ENCODE measurements at places on chromosomes 16 and 17.

DNA sequence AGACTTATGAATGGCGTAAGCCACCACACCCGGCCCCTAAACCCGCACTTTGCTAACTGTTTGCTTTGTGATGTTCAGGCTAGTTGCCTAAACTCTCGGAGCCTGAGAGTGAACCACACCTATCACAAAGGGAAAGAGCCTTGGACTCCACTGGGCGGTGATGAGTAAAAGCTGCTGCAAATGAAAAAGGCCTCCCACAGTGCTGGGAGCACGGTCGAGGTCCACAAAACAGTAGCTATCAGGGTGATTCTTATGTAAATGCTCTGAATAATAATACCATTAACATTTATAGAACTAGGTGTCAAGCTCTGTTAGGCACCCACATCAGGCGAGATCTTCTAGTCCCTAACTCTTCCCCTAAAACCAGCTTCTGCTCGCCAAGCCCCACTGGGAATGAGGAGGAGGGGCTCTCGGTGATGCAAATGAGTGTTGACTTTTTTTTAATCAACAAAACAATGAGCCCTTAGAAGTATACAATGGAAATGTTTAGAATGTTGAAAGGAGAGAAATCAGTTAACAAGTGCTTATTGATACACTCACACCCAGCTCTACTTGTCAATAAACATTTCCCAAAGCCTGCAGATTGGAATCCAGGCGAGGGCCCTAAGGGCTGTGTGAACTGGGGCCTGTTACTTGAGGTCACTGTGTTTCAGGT lies 19.8 kb downstream of the FBRS start:
- no peak for DNase-seq

GRCh38 chr16:3812469-3813172 lies 67.9 kb downstream of the CREBBP start:
- DNase-seq: no peak

DNA sequence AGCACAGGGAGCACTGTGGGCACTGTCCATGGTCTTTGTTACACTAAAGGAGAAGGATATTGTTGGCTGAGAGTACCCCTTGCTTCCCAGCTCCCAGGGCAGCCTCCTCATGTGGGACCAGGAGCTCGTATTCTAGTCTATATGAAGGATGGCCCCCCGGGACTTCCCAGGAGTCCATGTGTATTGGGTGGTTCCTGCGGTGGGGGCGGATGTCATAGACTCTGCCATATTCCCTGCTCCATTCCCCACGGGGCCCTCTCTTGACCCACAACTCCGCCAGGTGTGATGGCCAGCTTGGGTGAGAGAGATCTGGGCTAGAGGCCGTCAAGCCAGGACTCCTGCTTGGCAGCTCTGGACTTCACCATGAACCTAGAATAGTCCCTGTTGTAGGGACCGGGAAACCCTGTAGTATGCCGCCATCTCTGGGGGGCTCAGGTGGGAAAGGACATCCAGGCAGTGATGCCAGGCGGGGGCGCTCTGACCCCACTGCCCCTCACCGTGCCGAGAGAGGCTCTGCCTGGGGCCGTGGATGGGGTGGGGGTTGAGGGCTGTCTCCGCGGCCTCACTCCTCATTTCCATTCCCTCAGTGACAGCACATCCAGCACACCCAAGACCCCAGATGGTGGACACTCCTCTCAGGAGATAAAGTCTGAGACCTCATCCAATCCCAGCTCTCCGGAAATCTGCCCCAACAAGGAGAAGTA lies 37.8 kb downstream of the OR1D5 start:
- no peak for DNase-seq

- DNase-seq: no peak
Observed at GRCh38 chr16:5438591-5438990, 341.0 kb upstream of the EEF2KMT start.

DNA sequence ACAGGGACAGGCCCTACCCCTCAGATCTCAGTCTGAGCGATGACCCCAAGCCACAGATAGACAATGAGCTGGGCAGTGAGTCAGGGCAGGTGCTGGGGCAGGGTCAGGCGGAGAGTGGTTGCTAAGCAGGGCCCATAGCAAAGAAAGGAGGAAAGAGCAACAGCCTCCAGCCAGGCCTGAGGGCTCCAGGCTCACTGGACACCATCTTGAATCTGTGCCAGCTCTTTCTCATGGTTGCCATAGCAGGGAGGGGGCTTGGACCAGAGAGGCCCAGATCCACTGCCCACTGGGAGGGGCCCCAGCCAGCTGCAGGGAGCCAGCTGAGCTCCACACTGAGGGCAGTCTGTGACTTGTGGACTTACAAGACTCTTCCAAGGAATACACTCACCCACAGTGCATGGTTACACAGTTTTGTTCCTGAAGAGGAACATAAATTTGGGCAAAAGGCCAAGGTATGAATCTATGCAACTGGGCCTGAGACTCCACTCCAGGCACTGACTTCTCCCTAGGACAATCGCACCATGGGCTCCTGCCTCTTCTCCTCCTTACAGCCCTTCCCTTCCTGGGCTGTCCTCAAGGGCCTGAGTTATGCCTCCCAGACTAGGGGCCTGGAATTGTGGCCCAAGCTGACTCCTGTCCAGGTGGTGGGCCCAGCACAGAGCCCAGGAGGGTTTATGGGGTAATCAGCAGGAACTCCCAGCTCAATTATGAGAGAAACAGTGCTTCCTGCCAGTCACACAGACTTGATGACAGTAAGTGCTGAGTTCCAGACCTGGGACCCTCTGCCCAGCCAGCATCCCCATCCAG lies 59.9 kb downstream of the BEAN1 start:
- DNase-seq: peak; percentile 30
